GM12864 (cell line): ENCODE measurements at places on chromosomes 7 and 10.

GRCh38 chr10:111323389-111323966, 246.6 kb downstream of the ADRA2A start:
- DNase-seq = no peak

DNA sequence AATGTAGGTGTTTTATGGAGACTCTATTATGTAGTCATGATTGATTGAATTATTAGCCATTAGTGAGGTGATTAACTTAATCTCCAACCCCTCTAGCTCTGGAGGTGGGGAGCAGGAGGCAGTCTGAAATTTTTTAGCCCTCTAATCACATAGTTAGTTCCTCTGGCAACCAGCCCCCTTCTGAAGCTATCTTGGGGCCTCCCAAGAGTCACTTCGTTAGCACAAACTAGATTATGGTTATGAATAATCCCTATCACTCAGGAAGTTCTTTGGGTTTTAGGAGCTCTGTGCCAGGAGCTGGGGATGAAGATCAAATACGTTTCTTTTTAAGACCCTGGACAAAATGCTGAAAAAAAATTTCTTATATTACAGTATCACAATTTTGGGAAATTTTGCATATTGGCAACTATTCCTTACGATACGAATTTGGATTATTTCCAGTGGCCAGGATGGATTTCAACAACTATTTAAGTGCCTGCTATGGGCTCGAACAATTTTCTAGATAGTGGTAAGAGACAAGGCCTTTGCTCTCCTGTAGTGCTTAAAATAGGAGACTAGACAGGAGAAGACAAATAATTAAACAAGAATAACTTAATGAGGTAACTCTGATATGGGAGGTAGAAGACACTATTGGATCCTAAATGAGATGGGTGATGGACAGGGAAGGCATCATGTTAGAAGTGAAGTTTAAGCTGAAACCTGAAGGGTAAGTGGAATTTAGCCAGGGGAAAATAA, 52.9 kb downstream of the BTAF1 start:
- DNase-seq = no peak

GRCh38 chr7:149733131-149733923, 40.1 kb downstream of the ZNF467 start:
- DNase-seq = no peak

DNA sequence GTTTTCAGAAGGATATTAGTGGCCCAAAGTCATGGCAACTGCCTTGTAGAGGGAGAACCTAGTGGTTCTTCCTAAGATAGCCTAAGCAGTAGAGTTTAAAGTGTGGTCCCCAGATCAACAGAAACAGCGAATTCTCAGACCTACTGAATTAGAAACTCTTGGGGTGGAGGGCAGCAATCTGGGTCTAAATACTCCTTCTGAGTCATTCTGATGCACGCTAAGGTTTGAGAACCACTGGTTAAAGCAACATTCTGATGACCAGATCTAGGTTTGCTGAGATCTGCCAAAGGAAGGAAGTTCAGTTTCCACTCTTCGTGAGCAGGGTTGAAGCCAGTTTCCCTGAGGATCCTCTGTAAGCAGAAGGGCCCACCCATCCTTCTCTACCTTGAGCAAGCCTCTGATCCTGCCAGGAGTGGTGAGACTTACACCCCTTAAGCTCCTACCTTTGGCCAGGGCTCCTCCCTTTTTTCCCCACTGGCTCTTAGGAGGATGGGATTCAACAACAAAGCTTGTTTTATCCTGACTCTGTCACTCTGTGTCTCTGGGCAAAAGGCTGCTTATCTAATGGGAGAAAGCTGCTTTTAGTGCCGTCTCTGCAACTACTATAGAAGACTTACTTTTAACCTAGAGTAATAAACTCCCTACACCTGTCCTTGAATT, 26.8 kb upstream of the TRUB1 start:
- DNase-seq = peak; percentile 22

DNA sequence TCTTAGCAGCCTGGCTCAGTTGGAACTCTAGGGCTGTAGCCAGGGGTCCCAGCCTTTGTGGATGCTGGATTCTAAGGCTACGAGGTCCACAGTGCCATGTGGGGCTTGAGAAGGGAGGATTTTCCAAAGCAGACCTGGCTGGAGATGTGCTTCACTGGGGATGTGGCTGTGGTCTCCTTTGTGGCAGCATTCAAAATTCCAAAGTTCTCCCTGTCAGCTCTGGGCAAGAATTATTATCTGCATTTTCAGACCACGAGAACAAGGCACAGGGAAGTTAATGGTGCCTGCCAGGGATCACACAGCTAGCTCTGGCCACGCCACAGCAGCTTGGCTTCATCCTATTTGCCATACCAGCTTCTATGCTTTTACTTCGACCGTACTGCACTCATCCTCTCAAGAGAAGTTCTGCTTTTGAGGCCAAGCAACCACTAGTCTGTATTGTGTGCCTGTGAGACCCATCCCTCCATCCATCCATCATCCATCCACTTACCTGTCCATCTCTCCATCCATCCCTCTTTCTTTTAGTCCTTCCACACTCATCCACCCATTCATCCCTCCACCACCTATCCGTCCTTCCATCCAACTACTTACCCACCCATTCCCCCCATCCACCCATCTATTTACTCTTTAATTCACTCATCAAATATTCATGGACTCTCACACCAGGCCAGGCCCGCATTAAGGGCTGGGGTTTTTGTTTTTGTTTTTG, 71.5 kb downstream of the ZMIZ1 start:
- DNase-seq = no peak

DNA sequence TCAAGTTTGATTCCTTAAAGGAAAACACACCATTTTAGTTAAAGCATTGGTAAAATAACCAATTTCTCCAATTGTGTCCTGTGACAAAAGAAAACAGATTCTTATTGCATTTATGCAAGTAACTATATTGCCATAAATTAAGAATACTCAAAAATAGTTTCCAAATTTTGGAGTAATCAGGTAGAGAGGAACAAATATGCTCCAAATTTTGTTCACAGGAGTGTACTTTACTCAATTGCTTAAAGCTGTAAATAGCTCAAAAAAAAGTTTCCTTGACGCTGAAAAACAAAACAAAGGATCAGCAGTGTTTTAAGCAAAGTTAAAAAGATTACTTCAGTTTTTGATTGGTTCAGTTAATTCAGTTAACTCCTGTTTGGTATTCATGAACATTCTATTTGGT, 52.2 kb upstream of the INHBA start:
- DNase-seq = no peak

DNA sequence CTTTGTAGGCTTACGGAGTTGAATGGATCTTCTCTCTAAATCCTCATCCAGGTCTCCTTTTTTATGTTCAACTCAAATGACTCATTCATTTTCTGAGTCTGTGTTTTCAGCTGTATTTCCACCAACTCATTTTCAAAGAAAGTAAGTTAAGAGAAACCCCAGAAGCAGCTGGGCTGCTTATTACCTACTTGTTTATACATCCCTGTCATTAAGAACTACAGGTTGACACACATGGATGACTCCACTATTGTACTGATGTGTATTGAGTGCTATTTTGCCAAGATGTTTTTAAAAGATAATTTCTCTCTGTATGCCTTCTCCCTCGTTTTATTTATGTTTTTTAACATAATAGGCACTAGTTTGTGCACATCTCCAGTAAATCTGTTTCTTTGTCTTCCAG, 41.9 kb downstream of the DGKI start:
- DNase-seq = no peak

DNA sequence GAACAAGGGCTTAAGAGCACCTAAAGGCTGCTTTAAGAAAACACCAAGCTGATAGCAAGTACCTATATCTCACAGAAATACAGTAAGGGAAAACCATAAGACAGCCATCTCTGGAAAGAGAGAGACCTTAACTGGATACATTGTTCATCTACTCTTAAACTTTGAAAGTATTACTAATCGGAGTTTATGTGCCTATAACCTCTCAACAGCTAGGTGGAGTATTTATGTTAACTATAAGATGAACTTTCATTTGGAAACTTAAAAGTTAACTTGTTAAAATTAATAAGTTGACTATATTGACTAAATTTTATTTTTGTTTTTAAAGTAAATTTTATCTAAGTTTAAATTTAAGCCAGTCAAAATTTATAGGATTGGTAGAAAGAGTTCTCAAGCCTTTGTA, 90.6 kb downstream of the USP6NL start:
- no peak for DNase-seq

- no peak for DNase-seq
These were observed 24.1 kb downstream of the CUTC start for GRCh38 chr10:99756159-99756558.

DNA sequence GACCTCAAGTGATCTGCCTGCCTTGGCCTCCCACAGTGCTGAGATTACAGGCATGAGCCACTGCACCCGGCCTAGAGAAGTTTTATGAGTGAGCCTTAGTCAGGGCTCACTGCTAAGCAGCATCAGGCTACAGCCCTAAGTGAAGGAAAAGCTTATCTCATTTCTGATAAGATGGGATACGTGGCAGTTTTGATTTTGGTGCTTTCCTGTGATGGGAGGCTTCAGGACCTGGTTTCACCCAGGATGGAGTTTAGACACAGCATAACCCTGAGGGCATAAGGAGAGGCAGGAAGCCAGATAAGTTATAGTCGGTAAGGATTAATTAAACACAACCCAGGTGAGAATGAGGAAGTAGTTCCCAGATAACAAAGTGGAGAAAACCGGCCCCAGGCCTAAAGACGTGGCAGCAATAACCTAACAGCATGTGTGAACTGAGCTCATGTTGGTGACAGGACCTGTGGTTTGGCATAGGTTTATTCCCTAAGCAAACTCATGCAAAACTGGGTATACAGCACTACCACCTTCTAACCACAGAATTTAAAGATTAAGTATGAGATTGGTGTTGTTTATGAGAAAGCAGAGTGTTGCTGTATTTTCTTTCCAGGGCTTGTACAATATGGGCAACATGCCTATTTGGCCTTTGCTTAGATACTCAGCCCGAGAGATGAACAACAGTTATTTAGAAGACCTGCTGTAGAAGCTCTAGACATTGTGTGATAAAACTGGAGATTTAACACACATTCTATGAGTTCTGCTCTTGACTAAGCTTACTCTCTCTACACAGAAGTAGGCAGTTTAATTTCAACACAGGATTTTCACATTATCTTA, 119.4 kb downstream of the COL28A1 start:
- no peak for DNase-seq

GRCh38 chr10:114245121-114245791, 6.2 kb downstream of the VWA2 start:
- no peak for DNase-seq

DNA sequence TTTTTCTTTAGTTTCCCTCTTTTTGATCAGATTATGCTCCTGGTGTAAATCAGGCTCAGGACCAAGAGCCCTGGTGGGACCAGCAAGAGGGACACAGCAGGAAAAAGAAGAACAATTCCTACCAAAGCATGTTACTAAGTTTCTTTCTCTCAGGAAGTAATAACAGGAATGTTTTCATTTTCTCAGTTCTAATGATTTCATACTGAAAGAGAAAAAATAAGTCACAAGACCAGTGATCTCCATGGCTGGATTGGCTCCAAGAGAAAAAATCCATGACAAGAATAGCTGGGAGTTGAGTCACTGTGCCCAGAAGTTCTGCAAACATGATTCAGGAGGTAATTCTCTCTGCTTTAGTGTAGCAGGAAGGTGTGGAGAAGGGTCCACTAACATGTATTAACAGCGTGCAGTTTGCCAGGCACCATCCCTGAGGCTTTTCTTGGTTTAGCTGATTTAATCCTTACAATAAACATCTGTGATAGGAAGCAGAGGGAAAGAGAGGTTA, 23.8 kb upstream of the IFIT2 start:
- DNase-seq = no peak

- no peak for DNase-seq
These were observed 118.5 kb downstream of the VTI1A start for GRCh38 chr10:112565434-112566053.

DNA sequence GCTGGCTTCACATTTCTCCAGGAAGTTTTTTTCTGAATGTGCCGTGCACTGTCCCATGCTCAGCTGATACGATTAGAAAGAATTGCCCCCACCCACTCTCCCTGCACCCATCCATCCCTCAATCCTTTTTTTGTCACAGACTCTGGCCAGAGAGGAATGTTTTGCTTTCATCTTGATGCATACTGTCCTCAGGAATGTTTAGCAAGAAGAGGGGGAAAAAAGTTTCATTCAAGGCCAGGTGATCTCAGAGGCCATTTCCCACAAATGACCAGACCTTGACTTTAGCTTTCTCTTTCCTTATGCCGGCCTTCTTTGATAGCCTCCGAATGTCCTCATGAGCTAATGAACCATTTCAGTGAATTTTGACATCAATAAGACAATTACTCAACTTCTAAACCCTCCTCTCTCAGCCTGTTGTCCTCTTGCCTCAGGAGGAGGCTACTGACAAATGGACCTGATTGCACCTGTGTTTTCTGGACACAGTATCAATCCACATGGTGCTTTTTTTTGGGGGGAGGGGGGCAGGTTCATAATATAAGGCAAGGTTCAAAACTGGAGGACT, 105.0 kb upstream of the KLF6 start:
- DNase-seq = no peak

DNA sequence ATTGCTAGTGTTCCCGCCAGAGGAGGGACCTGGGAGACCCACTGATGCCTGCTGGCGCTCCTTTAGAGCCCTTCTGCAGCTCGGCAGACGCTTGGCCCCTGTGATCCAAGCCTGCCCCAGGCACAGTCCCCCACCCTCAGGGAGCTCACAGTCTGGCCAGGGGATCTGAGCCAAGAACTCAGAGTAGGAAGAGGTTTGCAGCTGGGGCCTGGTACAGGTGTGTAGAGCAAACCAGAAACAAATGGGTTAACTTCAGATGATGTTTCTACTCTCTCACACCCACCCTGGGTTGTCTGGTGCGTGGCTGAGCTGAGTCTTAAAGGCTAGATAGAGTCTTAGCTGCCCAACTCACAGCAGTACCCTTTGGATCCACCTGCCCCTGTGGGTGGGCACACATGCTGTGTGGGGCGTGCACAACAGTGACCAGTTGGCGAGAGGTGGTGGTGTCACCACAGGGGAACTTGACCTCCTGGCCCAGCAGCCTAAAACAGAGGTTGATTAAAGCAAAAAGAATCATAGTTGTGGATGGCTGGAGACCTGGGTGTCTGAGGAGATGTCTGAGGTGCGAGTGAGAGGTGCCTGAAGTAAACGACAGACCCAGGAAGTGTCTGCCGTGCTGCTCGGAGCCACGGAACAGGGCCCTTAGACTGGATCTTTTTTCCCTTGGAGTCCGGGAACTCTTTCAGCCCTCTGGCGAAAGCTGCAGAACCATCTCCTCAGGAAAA, 31.2 kb upstream of the SRGN start:
- no peak for DNase-seq

DNA sequence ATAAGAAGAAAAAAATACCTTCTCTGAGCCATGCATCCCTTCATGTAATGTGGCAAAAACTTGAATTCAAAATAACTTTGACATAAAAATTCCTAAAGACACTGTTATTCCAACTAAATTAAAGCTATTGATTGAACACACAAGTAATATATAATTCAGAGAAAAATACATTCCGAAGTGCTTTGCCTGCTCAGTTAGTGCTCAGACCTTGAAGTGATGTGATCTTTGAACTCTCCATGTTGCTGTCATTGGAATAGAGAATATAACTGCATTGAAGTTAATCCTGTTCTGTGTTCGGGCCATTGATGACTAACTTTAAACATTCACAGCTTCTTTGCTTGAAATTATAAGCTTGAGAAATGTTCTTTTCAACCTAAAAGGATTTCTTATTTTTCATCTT, 114.0 kb upstream of the IFRD1 start:
- DNase-seq = no peak
